ENCODE measurements at places on chromosomes 5 and 9.

DNA sequence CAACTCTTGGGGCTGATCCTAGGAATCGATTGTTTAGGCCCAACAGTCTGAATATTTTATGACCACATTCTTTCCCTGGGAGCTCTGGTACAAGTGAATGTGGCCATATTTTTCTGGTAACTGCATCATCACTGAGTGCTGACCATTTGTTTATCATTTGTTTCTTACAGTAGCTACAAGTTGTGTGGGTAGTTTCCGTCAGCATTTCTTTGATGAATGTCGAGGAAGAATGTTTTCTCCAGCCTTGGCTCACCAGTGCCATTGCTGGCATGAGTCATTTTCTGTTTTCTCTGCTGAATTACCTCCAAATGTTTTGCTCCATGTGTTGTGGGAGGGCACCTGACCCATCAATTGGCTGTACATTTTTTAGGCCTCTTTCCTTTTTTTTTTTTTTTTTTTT, 14.1 kb upstream of the CARD19 start:
- no peaks in the 10 kb centered on the region for H3K27me3 ChIP-seq
- no peak for DNase-seq
- peaks cover 4% of the 10 kb centered on the region for H3K36me3 ChIP-seq
- H3K27ac ChIP-seq: no peak overlapping the region
- H3K4me1 ChIP-seq: peaks cover 2% of the 10 kb centered on the region

DNA sequence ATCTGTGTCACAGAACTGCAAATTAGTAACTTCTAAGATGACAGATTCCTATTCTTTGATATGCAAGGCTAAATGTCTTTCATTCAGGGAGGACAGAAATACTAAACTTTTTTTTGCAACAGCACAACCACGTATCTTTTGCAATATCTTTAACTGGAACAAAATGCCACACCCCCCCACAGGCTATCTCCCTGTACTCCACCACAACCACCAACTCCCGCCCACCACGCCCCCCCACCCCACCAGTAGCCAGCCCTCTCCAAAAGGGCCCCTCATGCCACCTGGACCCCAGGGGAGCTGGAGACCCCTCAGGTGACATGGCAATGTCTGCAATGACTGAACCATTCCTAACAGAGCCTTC, 131.8 kb downstream of the ROR2 start:
- H3K4me1 ChIP-seq: peaks cover 15% of the 10 kb centered on the region
- no peak for DNase-seq
- H3K4me3 ChIP-seq: no peak overlapping the region

GRCh38 chr9:122307061-122307460, 42.4 kb downstream of the MRRF start:
- no peak for DNase-seq
- peaks cover 51% of the 10 kb centered on the region for H3K36me3 ChIP-seq
- no peaks in the 10 kb centered on the region for H3K4me1 ChIP-seq
- H3K27ac ChIP-seq: no peak overlapping the region
- no peak overlapping the region for H3K4me3 ChIP-seq
- H3K27me3 ChIP-seq: no peaks in the 10 kb centered on the region

DNA sequence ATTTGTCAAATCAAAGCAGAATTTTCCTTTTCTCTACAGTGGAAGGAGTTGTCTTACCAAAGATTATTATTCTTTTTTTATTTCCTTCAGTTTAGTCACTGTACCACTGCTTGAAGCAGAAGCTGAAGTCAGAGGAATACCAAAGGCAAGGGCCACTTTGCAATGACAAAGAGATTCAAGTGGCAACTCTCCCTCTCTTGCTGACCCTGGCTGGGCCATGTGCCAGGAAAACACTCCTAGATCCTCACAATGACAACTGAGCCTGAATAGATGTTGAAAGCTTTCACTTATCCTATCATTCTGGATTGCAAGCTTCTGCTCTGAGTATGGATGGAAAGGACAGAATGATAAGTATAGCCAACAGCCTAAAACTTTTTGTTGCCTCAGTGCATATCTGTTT, 618.3 kb downstream of the NR2F1-AS1 start:
- no peak overlapping the region for H3K27ac ChIP-seq

DNA sequence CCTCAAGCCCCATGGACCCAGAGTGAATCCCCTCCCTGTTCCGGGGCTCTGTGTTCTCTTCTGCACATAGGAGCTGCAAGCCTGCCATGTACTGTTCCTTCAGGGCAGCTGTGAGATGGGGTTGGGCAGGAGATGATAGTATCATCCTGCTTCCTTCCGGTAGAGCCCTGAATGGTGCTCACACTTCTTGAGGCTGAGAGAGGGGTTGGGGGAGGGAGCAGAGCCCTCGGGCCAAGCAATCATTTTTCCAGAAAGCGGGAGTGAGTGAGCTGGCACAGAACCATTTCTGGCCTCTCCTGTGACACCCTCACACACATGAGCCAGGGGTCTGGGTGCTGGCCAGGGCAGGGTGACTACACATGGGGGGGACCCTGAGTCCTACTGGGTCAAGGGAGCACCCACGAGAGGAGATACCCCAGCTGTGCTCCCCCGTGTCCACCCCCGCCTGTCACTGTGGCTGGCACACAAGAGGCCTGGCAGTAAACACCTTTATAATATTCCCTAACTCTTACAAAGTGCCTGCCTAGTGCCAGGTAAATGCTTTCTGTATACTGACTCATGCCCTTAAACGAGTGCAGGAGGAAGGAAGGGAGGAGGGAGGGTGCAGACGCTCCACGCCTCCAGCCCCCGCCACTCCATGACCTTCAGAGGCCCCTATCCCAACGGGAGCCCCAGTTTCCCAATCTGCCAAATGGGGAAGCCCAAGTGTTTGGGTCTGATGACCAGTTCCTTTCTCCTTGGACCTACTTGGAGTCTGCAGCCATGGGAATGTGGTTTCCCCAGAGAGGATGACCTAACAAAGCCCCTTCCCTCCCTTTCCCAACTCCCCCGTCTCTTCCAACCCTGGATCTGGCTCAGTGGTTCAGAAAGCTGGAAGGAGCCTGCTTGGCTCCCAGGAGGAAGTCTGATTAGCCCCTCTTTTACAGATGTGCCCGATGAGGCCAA, 15.5 kb downstream of the AKNA start:
- H3K4me1 ChIP-seq: no peaks in the 10 kb centered on the region
- no peak for DNase-seq
- no peak overlapping the region for H3K4me3 ChIP-seq
- H3K27me3 ChIP-seq: no peaks in the 10 kb centered on the region
- peaks cover 49% of the 10 kb centered on the region for H3K36me3 ChIP-seq

DNA sequence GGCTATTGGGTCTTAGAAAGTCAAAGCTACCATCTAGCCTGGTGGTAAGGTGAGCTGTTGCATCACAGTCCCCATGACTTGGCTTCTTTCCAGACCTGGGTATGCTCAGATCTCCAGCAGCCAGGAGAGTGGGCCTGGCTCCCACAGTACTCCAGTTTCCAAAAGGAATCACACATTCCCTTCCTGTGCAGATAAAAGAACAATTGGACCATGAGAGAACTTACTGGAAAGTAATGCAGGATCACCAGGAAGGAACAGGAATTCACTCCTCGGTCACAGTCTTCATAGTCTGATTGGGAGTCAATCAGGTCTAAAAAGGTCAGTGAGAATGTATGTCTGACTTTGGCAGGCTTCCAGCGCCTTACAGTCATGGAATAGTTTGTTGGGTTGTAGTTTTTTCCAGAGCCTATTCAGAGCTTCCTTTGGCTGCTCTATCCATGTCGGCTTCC, 47.8 kb upstream of the CD180 start:
- no peak overlapping the region for H3K4me3 ChIP-seq
- peak; percentile 53 for DNase-seq
- no peak overlapping the region for H3K27ac ChIP-seq
- no peaks in the 10 kb centered on the region for H3K27me3 ChIP-seq
- no peaks in the 10 kb centered on the region for H3K4me1 ChIP-seq
- H3K36me3 ChIP-seq: no peaks in the 10 kb centered on the region

- no peak within 1 kb of the TSS for H3K27ac ChIP-seq
- H3K36me3 ChIP-seq: peaks cover 38% of the 10 kb centered on the region
- no peak for DNase-seq
- H3K4me1 ChIP-seq: no peaks in the 10 kb centered on the region
- H3K27me3 ChIP-seq: no peaks in the 10 kb centered on the region
- H3K4me3 ChIP-seq: peak within 1 kb of the TSS; percentile 9
Observed at GRCh38 chr5:177509381-177509951, at the start of gene DOK3. DOK3 (minus strand) TSS chr5:177509826; CDS start chr5:177509540, 286 bp downstream.

DNA sequence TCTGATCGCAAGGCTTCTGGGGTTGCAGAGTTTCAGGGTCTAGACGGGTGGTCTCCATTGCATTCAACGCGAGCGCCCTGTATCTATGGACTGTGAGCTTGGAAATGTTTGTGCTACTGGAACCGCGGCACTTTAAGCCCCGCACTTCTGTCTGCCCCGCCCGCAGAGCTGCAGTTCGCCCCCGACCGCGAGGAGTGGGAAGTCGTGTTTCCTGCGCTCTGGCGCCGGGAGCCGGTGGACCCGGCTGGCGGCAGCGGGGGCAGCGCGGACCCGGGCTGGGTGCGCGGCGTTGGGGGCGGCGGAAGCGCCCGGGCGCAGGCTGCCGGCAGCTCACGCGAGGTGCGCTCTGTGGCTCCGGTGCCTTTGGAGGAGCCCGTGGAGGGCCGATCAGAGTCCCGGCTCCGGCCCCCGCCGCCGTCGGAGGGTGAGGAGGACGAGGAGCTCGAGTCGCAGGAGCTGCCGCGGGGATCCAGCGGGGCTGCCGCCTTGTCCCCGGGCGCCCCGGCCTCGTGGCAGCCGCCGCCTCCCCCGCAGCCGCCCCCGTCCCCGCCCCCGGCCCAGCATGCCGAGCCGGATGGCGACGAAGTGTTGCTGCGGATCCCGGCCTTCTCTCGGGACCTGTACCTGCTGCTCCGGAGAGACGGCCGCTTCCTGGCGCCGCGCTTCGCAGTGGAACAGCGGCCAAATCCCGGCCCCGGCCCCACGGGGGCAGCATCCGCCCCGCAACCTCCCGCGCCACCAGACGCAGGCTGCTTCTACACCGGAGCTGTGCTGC, 1.0 kb downstream of the ADAMTS19 start:
- H3K36me3 ChIP-seq: no peaks in the 10 kb centered on the region
- peaks cover 6% of the 10 kb centered on the region for H3K4me1 ChIP-seq
- peaks cover 5% of the 10 kb centered on the region for H3K27me3 ChIP-seq
- peak; percentile 79 for DNase-seq
- no peak overlapping the region for H3K27ac ChIP-seq

GRCh38 chr9:131697097-131697496, 42.8 kb downstream of the RAPGEF1 start:
- H3K27ac ChIP-seq: no peak overlapping the region
- no peaks in the 10 kb centered on the region for H3K36me3 ChIP-seq
- no peak overlapping the region for H3K4me3 ChIP-seq
- H3K27me3 ChIP-seq: no peaks in the 10 kb centered on the region
- H3K4me1 ChIP-seq: peaks cover 5% of the 10 kb centered on the region
- no peak for DNase-seq

DNA sequence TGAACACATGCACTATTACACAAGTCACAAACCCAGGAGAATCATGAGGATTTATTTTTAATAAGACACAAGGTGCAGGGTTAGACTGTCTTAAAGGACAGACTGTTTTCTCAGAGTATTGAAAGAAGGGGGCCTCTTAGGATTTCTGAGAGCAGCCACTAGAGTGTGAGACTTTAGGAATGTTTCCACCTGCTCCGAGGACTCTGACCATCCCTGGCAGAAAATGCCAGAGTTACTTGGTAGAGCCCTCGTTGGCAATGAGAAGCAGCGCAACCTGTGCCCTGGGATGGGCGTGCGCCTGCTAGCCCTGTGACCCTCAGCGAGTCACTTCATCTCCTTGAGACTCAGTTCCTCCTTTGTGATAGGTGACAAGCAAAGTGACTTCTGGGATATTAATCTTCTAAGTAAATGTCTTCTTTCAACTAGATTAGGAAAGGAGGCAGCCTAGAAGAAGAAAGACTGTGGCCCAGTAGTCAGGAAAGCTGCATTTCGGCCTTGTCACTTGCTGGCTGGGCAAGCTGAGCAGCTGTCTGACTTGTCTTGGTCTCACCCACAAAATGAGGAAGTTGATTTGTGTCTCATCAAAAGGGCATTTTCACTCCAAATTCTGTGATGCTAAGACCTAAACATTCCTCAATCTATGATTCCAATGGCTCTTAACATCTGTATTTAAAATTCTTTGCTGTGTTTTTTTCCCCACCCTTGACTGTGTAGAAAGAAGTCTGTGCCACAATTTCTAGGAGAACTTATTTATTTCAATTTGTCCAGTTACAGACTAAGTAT, 60.5 kb downstream of the PTCD2 start:
- DNase-seq: no peak
- H3K36me3 ChIP-seq: no peaks in the 10 kb centered on the region
- H3K4me3 ChIP-seq: no peak overlapping the region
- no peaks in the 10 kb centered on the region for H3K4me1 ChIP-seq
- no peaks in the 10 kb centered on the region for H3K27me3 ChIP-seq

- H3K4me3 ChIP-seq: no peak overlapping the region
- H3K4me1 ChIP-seq: no peaks in the 10 kb centered on the region
- no peak overlapping the region for H3K27ac ChIP-seq
- DNase-seq: no peak
Observed at GRCh38 chr5:73464016-73464745, 15.6 kb upstream of the FOXD1 start.
